ENCODE measurements at places on chromosomes 1 and 21.

DNA sequence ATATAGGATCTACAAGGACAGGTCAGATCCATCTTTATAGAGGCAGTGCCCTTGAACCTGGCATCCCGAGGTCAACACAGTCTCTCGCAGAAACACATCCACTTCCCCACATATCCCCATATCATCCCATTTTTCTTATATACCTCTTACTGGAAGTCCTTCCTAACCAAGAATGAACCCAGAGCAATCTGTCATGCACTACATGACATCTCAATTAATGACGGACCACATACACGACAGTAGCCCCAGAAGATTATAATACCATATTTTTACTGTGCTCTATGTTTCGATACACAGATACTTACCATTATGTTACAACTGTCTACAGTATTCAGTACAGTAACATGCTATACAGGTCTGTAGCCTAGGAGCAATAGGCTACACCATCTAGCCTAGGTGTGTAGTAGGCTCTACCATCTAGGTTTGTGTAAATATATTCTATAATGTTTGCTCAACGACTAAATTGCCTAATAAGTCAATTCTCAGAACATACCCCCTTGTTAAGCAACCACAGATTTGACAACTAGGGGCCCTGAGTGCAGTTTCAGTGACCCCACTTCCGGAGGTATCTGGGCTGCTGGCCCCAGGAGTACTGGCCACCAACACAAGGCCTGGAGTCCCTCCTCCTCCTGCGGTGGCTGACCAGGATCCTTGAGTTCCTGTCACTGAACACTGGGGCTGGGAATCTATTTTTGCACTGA lies 28.1 kb downstream of the PTPN14 start:
- DNase-seq = no peak

DNA sequence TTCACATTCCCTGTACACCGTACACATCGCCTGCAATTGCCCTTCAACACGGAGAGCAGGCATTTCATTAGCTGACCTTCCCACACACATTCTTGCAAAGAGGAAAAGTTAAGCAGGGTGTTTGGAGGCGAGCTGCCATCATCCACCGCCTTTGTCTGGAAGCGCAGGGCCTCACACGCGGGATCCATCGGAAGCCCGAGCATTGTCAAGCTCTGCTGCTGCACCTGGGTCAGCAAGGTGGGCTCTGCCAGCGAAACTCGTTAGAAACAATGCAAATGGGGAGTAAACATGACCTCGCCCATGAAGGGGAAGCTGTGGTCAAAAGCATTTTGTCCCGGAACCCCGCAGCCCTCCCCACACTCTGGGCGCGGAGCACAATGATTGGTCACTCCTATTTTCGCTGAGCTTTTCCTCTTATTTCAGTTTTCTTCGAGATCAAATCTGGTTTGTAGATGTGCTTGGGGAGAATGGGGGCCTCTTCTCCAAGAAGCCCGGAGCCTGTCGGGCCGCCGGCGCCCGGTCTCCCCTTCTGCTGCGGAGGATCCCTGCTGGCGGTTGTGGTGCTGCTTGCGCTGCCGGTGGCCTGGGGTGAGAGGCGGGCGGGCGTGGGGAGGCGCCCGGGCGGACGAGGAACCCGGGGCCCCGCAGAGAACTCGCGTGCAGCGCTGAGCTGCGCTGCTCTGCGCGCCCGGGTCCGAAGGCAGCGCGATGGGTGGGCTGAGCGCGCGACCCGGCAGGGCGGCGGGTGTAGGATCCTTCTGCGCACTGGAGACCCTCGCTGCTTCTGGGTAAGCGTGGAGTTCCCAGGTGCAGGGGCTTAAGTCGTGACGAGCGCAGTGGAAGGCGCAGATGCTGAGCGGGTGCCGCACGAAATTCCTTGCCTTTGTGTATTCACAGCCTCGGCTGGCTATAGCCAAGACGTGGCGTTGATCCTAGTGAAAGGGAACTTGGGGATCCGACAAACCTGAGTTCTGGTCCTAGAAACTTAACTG lies at the start of gene CR1:
CR1 (plus strand) TSS at position 357 of the 992 bp plus-strand sequence; CDS start at position 468, 111 bp downstream.
- DNase-seq = no peak

DNA sequence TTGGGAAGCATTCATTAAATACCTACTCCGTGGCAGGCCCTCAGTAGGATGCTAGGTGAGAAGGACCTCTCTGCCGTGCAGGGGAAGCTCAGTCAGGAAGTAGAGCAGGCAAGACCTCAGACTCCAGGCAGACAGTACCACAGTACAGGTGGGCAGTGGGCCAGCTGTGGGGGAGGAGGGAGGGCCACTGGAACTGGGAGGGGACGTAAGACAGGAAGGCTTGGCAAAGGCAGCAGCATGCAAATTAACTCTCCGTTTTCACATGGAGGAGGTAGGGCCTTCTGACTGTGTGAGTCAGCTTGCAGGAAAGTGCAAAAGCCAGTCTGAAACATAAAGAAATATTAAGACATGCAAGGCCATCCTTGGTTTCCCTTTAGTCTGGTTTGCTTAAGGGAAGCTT lies 157.7 kb downstream of the TRIM33 start:
- peak; percentile 94 for DNase-seq

DNA sequence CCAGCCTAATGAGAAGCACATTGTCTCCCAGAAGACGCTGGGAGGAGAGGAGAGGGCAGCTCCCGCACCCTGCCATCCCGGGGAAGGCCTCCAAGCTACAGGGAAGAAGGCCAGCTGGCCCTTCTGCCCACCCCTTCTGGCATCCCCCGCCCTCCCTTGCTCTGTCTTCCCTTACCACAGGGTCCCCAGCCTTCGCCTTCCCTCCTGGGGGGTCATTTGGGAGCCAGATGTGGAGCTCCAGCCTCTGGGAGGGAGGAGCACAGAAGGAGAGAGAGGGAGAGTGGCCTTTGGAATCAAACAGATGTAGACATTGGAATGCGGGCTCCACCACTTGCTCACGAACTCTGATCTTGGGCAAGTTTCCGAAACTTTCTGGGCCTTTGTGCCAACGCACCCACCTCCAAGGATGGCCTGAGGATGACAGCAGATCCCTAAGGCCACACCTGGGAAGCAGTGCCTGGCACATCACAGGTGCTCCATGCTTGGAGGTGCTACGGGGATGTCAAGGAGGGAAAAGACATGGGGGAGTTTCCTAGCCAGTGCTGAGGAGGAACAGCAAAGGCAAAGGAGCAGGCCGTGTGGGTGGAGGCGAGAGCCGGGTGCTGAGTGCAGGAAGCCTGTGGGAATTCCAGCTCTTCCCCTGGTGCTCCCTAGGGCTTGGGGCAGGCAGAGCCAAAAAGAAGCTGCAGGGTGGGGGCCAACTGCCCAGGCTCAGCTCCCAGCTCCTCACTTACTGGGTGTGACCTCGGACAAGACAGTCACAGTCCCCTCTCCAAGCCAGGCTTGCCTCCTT lies 23.1 kb upstream of the RSPO1 start:
- DNase-seq = no peak

- no peak for DNase-seq
Measured at GRCh38 chr1:3924186-3924824, 24.2 kb upstream of the C1orf174 start.

DNA sequence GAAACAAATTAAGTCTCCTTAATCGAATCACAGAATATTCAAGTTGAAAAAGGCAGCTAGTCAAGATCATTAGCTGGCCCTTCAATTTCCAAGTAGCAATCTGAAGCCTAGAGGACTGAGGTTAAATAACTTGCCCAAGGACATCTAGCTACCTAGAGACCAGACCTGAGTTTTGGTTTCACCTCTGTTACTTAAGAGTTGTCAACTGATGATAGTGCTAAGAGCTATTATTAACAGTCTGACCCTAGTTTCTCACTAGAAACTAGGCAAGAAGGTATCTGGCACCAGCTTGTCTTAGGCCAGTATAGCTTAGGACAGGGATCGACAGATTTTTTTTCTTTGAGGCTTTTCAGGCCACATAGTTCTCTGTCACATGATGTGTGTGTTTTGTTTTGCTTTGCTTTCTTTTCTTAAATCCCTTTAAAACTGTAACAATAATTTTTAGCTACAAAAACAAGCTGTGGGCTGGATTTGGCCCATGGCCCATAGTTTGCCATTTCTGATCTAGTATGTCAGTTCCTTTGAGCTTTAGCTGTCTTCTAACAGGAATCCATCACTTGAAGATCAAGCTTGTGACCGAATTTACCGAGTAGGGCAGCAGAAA lies 23.2 kb downstream of the TRIM45 start:
- DNase-seq = no peak

DNA sequence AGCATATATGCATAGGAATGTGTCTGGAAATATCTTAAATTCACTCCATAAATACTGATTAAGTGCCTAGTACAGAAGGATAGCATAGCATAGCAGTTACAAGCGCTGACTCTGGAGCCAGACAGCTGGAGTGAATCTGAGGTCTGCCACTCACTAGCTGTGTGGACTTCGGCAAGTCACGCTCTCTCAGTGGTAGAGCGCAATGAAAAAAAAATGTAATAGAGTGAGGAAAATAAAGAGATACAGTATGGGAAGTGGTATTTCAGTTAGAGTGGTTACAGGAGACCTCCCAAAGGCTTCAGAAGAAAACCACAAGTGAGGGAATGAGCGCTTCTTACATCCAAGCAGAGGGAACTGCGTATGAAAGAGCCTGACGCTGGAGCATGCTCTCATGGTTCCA lies 338.9 kb upstream of the PRMT6 start:
- DNase-seq = no peak

DNA sequence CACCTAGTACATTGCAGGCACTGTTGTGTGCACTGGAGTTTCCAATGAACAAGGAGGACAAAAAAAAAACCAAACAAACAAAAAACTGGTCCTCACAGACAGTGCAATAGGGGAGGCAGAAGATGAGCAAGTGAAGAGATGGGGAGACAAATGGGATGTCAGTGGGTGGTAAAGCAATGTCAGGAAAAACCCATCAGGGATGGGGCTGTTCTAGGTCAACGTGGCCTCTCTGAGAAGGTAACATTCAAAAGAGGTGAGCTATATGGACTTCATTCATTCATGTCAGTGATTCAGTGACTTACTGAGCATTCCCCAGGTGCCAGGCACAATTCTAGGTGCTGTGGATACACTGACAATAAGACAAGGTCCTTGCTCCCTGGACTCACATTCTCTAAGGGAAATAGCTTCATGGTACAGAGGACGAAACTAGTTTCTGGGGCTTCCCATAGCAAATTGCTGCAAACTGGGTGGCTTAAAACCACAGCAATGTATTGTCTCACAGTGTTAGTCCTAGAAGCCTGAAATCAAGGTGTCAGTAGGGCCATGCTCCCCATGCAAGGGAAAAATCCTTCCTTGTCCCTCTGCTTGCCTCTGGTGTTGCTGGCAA lies 140.5 kb upstream of the KLHDC7A start:
- no peak for DNase-seq

GRCh38 chr21:37787456-37787855 lies 128.8 kb downstream of the KCNJ6 start:
- no peak for DNase-seq

- no peak for DNase-seq
Measured at GRCh38 chr1:75136195-75136815, 2.1 kb downstream of the LHX8 start.

DNA sequence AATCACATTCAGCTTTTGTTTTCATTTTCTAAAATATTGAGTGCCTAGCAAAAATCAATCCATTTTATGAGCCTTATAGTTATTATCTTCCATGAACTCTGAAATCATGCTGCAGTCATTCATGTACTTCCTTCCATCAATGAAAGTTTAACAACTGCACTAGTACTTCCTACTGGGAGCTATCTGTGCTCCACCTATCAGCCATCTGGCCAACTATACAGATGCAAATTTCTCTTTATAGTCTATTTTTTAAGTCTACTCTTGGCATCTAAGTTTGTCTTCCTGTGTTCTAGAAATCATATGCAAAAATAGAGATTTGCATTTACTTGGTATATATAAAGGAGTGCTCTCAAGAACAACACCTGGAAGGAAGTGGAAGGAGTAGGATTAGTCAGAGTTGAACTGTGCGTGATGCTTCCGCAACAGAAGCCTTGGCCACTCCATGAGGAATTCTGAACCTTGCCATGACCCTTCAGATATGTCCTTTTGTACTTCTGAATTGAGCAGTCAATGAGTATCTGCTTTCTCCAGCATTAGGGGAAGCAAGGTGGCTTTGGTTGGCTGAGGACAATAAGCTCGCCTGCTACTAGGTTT lies 403.2 kb upstream of the ADAMTS5 start:
- DNase-seq = no peak

- DNase-seq = no peak
Measured at GRCh38 chr21:35737899-35738346, 322.4 kb downstream of the SETD4 start.

- no peak for DNase-seq
Measured at GRCh38 chr1:66327588-66327987, 206.4 kb upstream of the SGIP1 start.

GRCh38 chr1:26546375-26546774 lies 16.8 kb downstream of the RPS6KA1 start:
- DNase-seq = no peak

Data from NCI-H446 treated with DMSO at 0.1 percent for 48 hours (cell line).